ENCODE measurements at places on chromosomes 2 and 18. TPM values are rescaled to one million over a fixed set of nuclear protein-coding genes. Genes with fewer than 3 reads are reported as not detected.

DNA sequence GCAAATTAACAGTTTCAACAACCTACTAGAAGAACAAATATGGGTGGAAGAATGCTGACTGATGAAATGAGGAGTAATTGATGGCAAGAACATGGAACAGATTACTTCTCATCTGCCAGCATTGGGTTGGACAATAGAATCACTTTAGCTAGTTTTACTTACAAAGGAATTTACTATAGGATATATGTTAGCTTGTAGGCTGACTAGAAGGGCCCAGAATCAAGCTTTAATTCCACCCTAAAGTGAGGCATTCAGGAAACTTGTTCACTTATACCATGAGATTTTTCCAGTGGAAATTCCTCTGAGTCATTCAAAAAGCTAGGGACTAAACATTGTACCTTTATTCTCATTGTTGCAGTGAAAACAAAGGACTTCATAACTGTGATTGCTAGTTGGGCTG, 5.0 kb upstream of the ZSWIM2 start:
- no peak for DNase-seq

The SCN1A gene
- not detected for total RNA-seq

The MLPH gene
- not detected for total RNA-seq

- no peak for DNase-seq
Observed at GRCh38 chr2:149725234-149725633, 137.7 kb upstream of the MMADHC start.

- DNase-seq: no peak
Observed at GRCh38 chr2:159101755-159102489, 133.5 kb downstream of the TANC1 start.

GRCh38 chr2:158746488-158746887, 48.6 kb upstream of the DAPL1 start:
- no peak for DNase-seq

GRCh38 chr18:55588870-55589595, 1.0 kb upstream of the TCF4 start:
- DNase-seq: no peak

- no peak for DNase-seq
Observed at GRCh38 chr18:41967680-41968079, 12.6 kb downstream of the PIK3C3 start.
